ENCODE measurements at places on chromosomes 11 and 22. TPM values are rescaled to one million over a fixed set of nuclear protein-coding genes. Genes with fewer than 3 reads are reported as not detected.

DNA sequence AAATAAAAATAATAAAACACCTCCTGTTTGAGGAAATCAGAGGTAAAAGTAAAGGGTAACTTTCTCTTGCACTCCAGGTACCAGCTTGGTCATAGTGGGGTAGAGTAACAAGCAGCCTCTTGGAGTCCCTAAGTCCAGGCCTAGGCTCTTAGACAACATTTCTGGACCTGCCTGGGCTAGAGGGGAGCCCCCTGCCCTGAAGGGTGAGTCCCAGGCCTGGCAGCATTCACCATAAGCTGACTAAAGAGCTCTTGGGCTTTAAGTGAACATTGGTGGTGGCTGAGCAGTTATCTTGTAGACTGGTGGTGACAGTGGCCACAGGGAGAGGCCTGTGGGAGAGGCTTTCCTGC lies 18.6 kb upstream of the OR56A3 start:
- no peak for DNase-seq

- DNase-seq, result peak; percentile 78
Observed at GRCh38 chr11:13008625-13009475, at the start of gene RASSF10. RASSF10 (plus strand) TSS chr11:13009316; CDS start chr11:13009577, 261 bp downstream.

- DNase-seq, result no peak
Observed at GRCh38 chr22:38203090-38203810, 1.5 kb downstream of the MAFF start.

- DNase-seq, result no peak
Observed at GRCh38 chr11:12048936-12049790, 40.7 kb upstream of the DKK3 start.

Gene CAPN5
- 45.0 TPM for total RNA-seq

Gene ATG16L2
- 6.9 TPM for total RNA-seq

- peak; percentile 11 for DNase-seq
Observed at GRCh38 chr11:1783725-1784529, 20.2 kb upstream of the CTSD start.

- DNase-seq, result no peak
Observed at GRCh38 chr22:22882033-22882717, 5.4 kb upstream of the IGLL5 start.

DNA sequence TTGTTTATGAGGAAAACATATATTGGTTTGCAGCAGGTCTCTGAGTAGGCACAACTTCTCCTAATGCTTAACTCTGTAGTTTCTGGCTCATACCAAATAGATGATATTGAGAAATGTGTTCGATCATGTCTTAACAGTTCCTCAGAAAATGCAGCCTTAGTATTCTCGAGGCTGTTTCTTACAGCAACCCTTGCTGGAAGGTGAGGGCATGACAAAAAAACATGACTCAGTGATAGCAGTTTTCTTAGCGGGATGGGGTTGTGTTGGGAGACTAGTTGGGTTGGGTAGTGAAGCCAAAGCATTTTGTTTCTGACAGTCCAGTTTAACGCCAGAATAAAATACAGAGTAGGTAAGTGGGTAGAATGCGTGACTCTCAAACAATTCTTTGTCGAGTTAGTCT lies 94.7 kb upstream of the PARVA start:
- no peak for DNase-seq

DNA sequence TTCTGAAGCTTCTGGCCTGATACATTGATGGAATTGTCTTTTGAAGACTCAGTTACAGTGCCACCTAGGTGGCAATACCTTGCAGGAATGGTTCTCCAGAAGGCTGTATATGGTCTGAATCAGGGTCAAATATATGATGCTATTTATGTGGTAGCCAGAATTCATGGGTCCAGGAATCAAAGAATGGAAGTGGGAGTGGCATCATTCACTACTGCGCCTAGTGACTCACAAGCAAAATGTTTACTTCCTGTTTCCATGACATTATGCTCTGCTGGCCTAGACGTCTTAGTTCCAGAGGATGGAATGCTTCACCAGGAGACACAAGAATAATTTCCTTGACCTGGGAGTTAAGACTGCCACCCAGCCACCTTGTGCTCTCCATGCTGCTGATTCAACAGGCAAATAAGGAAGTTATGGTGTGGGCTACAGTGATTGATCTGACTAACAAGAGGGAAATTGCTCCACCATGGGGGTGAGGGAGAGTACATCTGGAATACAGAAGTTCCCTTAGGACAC lies 491.8 kb downstream of the ETS1 start:
- no peak for DNase-seq

GRCh38 chr11:78715639-78716311 lies 141.1 kb upstream of the NARS2 start:
- DNase-seq, result peak; percentile 85

Gene RIMBP3B
- 0.07 TPM for total RNA-seq

Gene FAU
- total RNA-seq, result 560 TPM

Gene METTL15
- total RNA-seq, result 8.2 TPM

Gene USH1C
- total RNA-seq, result not detected

DNA sequence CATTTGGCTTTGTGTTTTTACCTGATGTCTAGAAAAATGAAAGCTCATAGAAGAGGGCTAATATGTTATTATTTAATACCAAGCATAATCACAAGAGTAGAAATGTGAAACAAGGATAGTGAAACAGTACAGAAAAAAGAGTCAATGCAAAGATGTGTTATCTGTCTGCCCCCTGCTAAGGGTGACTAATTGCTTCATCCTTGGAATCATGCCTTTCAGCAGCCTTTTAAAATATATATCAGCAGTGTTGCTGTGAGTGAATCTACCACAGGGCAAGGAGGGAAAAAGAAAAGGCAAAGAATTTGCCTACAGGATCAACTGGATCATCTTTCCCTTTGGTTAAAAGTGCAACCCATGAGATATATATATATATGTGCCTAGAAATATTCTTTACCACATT lies 867.2 kb upstream of the RAG2 start:
- no peak for DNase-seq

DNA sequence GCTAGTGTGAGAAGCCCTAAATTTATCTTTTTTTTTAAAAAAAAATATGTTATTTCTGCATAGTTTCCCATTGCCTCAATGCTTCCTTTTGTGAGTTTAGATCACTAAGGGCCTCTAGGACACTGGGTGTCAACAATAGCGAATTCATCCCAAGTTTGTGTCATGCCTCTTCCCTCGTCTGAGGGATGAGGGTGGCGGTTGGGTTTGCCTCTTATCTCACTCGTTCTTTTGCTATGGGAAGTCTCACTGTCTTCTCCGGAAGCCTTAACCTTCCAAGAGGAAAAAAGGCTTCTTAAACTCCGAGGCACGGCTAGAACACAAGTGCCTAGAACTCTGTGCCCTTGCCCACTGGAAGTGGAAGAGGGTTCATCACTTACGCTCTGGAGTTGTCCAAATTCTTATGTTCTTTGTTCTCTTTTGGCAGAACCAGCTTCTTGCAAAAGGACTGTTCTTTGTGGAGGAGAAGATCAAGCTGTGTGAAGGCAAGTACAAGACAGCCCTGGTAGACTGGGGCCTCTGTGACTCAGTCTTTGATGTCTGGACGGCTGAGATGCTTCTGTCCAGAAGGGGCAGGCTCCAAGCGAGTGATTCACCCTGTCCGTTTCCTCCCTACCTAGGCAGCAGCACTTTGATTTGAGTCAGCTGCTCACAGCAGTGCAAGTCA lies 78.5 kb downstream of the TRAF6 start:
- no peak for DNase-seq

GRCh38 chr11:121412000-121412587 lies 40.0 kb upstream of the SORL1 start:
- DNase-seq, result no peak

- no peak for DNase-seq
Observed at GRCh38 chr11:68583041-68583446, 101.3 kb upstream of the GAL start.

GRCh38 chr11:117409511-117409910 lies 81.9 kb downstream of the CEP164 start:
- no peak for DNase-seq

- no peak for DNase-seq
Observed at GRCh38 chr11:34564406-34564805, 50.8 kb upstream of the ELF5 start.

Gene ADM2
- 37.6 TPM for total RNA-seq

DNA sequence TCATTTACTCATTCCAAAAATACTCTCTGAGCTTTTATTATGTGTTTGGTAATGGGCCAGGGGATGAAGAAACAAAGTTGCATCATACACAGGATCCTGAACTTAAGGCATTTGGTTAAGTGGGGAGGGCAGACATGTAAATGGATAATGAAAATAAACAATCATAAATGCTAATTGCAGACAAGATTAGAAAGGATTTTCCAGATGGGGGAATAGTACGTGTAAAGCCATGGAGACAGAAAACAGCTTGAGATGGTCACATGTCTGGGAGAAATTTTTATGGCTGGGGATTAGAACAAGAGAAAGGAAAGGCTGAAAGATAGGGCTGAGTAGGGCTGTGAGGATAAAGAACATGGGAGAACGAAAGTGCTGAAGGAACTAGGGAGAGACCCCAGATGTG lies 534.3 kb upstream of the LARGE1 start:
- no peak for DNase-seq

DNA sequence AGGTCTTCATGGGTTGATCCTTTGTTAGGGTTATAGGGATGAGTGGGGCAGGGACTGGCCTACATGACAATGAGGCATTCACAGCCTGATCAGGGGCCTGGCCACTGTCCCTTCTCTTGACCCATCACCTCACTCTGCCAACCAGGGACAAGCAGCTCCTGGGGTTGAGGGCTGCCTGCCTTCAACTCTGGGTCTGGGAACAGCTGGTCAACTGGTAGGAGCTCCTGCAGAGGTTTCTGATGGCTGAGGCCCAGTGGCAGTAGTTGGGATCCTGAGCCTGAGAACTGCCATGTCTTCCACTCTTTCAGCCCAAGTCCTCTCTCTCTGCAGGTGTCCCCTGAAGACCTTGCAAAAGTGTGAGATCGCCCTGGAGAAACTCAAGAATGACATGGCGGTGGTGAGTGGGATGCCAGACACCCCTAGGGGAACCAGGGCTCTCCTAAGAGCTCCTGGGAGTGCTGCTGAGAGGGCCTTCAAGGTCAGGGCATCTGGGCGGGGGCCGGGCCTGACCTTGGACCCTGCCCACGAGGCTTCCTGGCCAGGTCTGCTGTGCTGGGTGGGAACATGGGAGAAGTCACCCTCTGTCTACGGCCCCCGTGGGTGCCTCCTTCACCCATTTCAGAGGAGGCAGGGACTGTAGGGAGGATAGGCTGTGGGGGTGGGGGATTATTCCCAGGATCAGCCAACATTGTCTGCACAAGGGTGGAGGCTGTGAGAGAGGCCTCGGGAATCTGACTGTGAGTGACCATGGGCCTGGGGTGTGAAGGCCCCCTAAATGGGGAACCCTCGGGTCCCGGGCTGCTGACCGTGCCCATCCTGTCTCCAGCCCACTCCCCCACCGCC lies 76.8 kb downstream of the MED15 start:
- DNase-seq, result no peak

Gene CTTN
- total RNA-seq, result 296 TPM

DNA sequence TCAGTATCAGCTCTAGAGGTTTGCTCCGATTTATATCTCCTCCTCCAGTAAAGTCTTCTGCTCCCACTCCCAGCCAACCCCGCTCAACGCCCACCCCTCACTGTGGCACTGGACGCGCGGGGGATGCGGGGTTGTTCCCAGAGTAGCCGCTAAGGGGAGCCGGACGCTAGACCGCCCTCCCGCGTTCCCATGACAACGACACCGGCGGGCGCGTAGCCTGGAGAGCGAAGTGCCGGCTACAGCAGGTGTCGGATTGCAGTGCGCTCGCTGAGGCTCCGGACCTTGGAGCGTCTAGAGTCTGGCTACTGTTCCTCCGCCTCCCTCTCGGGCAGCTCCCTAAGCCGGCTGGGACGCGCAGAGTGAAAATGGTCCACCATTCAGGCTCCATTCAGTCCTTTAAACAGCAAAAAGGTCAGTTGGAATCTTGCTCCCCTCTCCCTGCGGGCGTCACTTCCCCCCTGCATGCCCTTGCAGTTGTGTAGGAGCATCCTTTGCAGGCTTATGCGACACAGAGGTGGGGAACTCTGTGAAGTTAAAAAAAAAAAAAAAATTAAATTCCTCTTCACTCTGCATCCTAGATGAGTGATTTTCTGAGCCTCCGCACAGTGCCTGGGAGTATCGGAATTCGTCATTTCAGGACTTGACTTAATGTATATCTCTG lies at the start of gene ANO3:
Gene ANO3, plus strand, starts transcription at position 220 of the 661 bp plus-strand sequence. Its CDS starts 146 bp downstream, at position 366.
- peak; percentile 95 for DNase-seq

Gene PLAAT3
- total RNA-seq, result 43.6 TPM

DNA sequence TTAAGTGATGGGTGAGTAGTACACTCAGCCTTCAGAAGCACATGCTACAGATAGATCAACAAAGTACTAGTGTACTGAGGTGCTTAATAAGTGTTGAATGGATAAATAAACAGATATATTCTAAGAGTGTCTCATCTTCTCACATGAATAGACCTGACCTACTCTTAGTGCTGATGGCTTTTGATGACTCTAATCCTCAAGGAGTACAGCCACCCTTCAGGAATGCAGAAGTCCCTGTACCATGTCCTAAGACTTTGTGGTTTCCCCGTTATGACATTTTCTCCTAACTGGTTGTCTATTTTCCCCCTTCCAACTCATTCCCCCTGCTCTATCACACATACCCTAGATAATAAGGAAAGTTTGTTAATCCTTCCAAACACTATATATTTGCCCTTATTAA lies 61.6 kb downstream of the C11orf65 start:
- no peak for DNase-seq

Gene KCNJ1
- not detected for total RNA-seq

DNA sequence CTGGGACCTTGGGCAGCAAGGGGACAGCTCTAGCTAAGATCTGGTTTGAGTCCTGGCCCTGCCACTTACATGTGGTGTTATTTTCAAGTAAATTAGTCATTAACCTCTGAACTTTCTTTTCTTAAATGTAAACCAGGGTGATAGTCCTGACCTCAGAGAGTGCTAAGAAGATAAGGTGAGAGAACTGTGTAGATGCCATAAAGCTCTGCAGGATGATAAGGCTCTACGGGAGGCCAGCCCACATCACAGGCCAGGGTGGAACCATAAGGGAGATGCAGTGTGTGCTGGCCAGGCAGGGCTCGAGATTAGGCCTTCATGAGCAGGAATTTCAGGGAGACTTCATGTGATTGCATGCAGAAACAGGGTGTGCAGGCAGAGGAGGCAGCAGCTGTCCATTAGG lies 24.2 kb downstream of the NECTIN1 start:
- no peak for DNase-seq

DNA sequence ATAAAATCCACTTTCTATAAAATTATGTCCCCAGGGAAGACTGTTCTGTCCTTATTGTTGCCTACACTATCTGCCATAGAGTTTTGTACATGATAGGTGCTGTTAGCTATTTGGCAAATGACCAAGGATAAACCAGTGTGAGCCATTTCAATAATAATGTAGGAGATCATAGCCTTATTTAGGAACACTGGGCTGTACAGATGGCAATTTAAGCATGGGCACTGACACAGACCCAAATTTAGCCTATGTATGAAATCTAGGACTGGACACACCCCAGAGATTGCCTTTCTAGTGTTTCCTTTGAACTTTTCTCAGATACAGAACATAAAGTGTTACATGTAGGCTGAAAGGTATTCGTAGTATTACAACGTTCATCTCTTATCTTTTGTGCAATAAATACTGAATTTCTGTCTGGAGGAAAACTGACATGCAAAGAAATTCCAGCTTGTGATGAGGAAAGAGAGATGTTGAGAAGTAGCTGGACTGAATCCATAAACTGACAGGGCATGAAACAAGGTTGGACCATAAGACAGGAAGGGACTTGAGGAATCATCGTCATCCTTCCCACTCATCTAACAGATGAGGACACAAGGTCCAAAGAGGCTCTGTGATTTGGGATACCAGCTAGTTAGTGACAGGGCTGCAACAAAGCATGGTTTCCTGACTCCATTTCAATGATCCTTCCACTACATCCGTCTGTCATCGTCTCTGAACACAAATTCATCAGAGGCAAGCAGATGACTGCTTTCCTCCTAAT lies 60.3 kb downstream of the TMPRSS5 start:
- no peak for DNase-seq

Gene SORL1
- total RNA-seq, result 11.1 TPM

Data from glutamatergic neuron (in vitro differentiated cells).